ENCODE measurements at places on chromosomes 16 and 17.

GRCh38 chr17:80624864-80625263 lies 80.2 kb downstream of the RPTOR start:
- DNase-seq, result no peak

GRCh38 chr17:55219934-55220333 lies 44.8 kb upstream of the HLF start:
- no peak for DNase-seq

GRCh38 chr16:50683689-50684374 lies 2.7 kb upstream of the SNX20 start:
- no peak for DNase-seq

GRCh38 chr17:31294820-31295488 lies 2.1 kb downstream of the OMG start:
- DNase-seq, result no peak

DNA sequence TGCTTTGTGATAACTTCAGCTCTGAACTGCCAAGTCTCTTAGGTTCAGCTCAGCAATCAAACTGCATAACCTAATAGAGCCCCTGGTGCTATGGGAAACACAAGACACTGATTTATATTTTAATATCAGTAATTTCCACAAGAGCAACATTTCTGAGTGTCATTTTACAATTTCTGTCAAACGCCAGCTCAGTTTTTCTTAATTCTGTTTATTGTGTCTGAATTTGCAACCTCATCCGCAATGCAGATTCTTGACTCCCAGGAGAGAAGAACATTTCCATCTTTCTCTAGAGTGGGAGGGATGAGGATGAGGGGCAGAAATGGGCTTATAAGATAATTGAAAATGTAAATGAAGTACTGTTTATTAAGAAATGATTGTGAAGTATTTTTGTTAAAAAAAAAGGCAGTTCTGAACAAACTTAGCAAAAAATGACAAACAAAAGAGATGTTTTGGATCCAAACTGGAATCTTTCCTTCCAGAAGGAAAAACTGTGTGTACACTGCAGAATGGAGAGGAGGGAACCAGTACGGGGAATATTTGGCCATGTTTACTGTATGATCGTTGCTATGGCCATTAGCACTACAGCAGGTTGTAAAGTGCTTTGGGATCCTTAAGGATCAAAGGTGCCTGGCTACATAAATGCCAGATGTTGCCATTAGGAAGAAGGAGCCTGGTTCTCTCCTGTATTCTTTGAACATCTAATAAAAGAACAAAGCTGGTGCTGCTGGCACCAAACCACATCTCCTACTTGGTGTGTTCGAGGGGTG lies 7.4 kb upstream of the PMFBP1 start:
- DNase-seq, result no peak

DNA sequence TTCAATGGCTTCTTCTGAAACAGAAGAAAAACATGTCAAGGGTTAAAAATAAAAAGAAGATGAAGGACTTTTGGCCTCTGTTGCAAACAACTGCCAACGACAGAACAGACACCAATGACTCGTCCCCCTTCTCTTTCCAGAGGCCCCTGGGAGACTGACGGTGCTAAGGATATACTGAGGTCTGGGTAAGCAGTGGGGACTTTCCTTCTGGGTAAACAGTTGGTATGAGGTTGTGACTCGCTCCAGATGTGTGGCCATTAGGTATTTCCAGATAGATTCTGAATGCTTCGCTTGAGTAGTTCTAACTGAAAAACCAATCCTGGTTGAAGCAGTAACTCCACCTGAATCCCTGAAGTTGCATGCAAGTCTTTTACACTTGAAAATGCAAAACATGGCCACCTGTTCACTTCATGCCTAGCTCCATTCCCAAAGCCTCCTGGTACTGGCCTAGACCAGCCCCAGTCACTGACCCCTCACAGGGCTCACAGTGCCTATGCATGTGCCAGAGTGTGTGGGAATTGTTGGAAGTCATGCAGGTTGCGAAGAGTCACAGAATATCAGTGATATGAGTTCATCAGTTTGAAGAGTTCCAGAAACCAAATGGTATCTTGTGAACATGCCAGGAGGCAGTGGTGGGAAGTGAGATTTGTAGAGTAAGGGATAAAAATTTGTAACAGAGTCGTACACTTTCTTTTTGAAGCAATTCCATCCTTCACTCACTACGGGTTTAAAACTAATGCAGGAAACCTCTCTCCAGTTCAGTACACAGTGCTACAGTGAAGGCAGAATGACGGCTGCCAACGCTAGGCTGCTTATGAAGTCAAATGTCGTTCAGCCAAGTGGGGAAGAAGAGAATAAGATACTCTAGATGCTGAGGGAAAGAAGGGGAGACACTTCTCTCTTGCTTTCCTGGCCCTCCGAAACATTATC lies 217.8 kb downstream of the ZFHX3 start:
- DNase-seq, result no peak

DNA sequence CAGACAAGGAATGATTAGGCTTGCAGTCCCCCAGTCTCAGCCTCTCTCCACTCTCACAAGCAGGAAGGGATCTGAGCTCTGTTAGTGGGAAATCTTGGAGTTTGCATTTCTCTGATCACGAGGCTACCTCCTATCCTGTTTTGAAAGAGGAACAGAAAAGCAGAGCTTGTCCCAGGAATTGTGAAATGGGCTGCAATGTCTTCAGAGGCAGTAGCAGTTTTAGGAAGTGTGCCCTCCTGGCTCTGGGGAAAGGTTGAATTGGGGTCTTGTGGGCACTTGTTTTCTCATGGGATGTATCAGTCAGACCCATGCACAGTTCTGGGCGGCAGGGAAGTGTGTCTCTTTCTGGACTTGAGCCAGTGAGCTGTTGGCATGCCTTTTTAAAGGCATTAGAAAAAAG lies 22.8 kb downstream of the NUP85 start:
- no peak for DNase-seq

GRCh38 chr16:51755039-51755501 lies 604.0 kb upstream of the SALL1 start:
- peak; percentile 21 for DNase-seq

DNA sequence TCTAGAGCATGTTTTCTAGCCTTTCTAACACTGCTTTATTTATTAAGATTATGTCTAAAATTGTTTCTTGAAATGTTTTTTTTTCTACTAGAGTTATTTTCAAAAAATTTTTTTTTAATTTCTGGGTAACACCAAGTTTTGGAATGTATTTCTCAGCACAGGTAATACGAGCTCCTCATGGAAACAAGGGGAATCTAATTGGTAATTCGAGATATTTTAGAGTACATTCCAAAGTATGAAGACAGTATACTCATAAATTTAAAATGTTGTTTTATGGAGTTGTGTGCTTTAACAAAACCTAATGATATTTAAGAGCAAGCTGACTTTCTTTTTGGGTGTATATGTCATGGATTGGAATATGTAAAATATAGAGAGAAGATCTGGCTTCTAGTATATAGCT lies 42.4 kb downstream of the OMG start:
- DNase-seq, result no peak

GRCh38 chr17:79841369-79842135 lies 2.3 kb upstream of the CBX4 start:
- DNase-seq, result peak; percentile 54

DNA sequence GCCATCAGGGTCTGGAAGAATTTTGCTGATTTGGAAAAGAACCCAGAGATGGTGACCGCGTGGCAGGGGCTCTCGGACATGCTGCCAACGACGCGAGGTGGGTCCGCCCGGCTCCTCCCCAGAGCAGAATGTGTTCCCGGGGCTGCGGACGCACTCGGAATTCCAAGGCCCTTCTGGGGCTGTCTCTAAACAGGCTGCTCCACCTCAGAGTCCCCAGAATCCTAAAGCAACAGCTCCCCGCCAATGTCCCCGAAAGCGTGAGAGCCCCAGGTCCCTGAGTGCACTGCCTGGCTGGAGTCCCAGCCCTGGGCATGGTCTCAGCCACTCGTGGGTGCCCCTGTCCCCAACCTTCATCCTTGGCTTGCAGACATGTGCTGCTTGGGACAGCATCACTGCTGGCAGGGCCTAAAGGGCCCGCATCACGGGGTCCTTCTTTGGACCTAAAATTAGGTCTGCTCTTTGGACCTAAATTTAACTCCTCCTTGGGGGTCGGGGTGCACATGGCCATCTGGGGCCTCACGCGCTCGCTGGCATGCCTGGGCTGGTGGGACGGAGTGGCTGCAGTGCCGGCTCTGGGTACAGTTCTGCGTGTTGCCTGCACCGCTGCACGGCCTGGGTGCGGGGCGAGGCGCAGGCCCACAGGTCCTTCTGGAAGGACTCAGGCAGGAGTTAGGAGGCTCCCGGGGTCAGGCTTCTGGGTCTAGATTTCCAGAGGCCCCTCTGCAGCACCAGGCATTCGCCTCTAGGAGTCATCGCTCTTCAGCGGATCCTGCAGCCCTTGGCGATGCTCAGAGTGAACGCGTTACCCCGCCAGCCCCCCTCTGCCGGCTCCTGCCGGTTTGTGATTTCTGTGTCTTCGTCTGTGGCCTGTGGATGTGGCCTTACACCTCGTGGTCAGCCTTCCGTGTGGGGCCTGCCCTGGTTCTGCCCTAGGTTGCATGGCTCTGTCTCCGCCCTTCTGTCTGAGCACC lies 41.9 kb upstream of the CHMP6 start:
- peak; percentile 61 for DNase-seq

DNA sequence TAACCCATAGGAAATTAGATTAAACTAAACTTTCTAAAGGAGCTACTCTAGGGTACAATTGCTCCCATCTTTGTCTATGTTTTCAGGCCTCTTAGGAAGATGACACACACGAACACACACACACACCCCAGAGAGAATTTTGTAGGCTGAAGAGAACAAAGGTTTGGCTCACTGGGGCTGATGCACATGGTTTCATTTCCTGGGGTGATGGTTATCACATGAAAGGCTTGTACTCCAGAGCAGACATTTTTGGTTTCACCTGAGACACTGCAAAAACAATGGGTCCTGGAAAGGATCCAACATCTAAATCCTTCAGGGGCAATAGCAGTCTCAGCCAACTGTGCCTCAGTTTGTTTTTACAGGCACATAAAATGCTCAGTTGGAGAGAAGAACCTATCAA lies 62.8 kb downstream of the GRB7 start:
- DNase-seq, result no peak

DNA sequence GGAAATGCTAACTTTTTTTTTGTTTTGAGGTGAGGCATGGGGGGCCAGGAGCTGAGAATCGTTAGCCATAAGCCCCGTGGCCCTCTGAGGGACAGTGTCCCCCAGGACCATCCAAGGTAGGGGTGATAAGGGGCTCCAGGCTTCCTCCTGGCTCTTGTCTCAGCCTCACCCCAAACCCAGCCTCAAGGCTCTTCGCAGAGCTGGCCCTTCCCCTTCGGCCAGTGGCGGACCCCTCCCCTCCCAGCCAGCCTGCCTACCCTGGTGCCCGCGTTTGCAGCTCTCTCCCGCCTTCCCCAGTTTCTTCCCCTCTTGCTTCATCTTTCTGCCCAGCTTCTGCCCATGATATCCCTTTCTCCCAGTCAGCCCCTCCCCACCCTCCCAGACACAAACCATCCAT lies 22.7 kb upstream of the ATP2A3 start:
- DNase-seq, result no peak

GRCh38 chr17:81210868-81211267 lies 11.9 kb downstream of the CEP131 start:
- peak; percentile 44 for DNase-seq

- no peak for DNase-seq
These were observed 2.9 kb upstream of the ATP2A1 start for GRCh38 chr16:28875134-28876018.

DNA sequence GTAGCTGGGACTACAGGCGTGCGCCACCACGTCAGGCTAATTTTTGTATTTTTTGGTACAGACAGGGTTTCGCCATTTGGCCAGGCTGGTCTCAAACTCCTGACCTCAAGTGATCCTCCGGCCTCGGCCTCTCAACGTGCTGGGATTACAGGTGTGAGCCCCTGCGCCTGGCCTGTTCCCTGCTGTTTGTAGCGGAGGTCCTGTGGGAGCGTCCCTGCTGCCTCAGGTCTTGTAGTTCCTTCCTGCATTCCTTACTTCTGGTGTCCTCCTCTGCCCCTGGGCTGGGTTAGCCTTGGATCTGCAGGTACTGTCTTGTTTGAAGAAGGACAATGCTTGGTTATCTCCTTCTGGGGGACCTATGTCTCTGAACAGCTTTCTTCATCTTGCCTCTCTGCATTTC lies 23.6 kb upstream of the G6PC1 start:
- DNase-seq, result no peak

DNA sequence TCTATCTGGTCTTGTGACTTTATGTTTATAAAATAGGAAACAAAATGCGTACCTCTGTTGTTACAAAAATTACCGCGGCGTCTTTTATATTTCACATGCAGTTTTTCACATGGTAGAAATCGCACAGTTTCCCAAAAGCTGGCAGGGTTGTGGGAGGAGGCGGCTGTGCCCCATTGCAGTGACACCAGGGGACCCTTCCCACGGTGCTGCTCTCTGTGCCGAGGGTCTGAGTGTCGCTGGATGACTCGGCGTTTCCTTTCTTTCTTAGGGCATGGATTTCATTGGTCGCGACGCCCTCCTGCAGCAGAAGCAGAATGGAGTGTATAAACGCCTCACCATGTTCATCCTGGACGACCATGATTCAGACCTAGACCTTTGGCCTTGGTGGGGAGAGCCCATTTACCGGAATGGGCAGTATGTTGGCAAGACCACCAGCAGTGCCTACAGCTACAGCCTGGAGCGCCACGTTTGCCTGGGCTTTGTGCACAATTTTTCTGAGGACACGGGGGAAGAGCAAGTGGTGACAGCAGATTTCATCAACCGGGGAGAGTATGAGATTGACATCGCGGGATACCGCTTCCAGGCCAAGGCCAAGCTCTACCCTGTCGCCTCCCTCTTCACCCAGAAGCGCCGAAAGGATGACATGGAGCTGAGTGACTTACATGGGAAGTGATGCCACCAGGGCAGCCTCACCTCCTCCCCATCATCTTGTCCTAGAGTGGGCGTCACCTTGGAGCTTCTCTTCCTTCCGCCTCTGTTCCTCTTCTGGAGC lies 17.2 kb upstream of the CLEC18C start:
- no peak for DNase-seq

- peak; percentile 58 for DNase-seq
These were observed 3.1 kb upstream of the ZNF764 start for GRCh38 chr16:30561089-30561816.

GRCh38 chr17:73301369-73301768 lies 10.4 kb downstream of the CDC42EP4 start:
- DNase-seq, result no peak

DNA sequence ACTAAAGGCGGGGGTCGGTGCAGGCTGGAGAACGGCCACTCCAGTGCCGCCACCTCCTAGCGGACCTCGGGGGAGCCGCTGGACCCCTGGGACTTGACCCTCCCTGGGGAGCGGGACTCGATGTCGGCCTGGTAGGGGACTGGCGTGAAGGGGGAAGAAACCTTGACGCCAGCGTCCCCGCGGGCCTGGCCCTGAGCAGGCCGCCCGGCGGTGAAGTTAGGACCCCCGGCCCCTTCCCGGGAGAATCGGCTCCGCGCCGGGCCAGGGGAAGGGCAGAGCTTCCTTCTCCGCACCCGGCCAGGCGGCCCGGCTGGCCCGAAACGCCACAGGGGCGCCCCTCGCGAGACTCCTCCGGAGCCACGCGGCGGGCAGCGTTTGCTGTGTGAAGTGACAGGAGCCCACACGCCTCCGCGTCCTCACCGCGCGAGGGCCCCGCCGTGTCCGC lies 389 bp downstream of the DUS1L start:
- no peak for DNase-seq

DNA sequence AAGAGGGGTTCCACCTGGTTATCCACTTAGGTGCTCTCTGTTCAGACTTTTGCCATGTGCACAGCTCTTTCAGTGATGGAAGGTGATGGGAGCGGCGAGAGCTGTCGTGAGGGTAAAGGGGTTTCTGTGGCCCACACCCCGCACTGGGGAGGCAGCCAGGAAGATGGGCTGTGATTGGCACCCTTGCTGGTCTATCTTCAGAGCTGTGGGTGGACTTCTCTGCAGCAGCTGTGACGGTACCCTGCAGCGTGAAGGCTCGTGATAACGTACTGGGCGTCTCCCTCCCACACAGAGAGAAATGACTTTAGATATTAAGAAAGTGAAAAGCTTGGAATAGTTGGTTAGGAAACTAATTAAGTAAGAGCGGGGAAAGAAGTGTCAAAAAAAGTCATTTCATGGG lies 45.8 kb downstream of the MPRIP start:
- DNase-seq, result no peak

All from WTC11 (cell line).